Cardiac muscle cell (in vitro differentiated cells and primary cell): ENCODE measurements at places on chromosomes 4 and X.

- no peaks in the 10 kb centered on the region for H3K4me1 ChIP-seq
- no peaks in the 10 kb centered on the region for H3K27me3 ChIP-seq
- no peaks in the 10 kb centered on the region for H3K36me3 ChIP-seq
- no peak overlapping the region for H3K4me3 ChIP-seq
- H3K27ac ChIP-seq = no peak overlapping the region
- no peak for DNase-seq
Observed at GRCh38 chr4:146382194-146382593, 139.5 kb downstream of the SLC10A7 start.

DNA sequence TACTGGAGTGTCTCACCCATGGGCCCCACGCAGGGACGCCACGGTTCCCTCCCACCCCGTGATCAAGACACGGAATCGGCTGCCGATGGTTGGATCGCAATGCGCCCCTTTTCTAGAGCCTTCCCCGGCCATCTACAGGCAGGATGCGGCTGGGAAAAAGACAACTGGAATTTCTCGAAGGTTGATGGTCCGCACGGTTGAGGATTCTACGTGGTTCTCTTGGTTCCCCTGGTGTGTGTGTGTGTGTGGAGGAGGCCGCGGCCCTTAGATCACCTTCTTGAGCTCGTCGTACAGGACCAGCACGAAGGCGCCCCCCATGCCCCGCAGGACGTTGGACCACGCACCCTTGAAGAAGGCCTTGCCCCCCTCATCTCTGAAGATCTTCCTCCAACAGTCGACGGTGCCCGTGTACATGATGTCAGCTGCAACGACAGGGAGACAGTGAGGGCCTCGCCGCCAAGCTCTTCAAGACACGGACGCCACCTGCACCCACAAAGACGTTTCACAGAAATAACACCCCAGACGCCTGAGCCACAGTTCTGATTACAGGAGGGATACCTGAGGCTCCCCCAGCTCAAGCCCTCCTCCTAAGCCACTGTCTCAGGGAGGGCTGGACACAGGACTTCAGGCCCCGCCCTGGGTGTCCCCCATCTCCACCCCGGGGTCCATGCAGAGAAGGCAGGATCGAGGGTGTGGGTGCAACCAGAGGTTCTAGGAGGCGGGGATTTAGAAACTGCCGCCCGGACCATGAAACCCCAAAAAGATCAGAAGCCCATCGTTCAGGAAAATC, 5.4 kb downstream of the SLC25A6 start:
- H3K27ac ChIP-seq = no peak overlapping the region
- no peak overlapping the region for H3K4me3 ChIP-seq
- H3K36me3 ChIP-seq = peaks cover 53% of the 10 kb centered on the region

DNA sequence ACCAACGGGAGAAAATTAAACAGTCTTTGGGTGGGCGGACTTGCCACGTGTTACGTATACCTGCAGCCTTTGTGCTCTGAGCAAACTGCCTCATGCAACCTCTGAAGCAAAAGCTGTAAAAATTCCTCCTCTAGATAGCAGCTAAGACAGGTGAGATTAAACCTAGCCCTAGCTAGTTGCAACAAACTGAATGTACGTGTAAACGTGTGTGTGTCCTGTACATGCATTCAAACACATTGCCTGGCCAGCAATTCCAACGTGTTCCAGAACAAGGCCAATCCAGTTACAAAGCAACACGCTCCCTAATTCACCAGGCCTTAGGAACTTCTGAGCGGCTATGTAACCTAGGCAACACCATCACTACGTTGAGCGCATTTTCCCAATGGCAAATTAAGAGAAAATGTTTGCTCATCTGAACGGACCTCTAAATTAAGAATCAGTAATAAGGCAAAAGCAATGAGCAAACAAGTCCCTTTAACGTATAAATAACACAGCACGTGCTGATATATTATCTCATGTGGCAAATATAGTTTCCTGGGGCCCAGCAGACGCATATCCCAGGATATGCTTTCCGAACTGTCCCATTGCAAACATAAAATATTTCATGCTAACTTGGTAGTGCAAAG, 792 bp downstream of the PPID start:
- H3K36me3 ChIP-seq = peaks cover 27% of the 10 kb centered on the region
- no peaks in the 10 kb centered on the region for H3K27me3 ChIP-seq
- DNase-seq = peak; percentile 38
- H3K4me3 ChIP-seq = peak overlapping the region; percentile 89
- peaks cover 5% of the 10 kb centered on the region for H3K4me1 ChIP-seq

DNA sequence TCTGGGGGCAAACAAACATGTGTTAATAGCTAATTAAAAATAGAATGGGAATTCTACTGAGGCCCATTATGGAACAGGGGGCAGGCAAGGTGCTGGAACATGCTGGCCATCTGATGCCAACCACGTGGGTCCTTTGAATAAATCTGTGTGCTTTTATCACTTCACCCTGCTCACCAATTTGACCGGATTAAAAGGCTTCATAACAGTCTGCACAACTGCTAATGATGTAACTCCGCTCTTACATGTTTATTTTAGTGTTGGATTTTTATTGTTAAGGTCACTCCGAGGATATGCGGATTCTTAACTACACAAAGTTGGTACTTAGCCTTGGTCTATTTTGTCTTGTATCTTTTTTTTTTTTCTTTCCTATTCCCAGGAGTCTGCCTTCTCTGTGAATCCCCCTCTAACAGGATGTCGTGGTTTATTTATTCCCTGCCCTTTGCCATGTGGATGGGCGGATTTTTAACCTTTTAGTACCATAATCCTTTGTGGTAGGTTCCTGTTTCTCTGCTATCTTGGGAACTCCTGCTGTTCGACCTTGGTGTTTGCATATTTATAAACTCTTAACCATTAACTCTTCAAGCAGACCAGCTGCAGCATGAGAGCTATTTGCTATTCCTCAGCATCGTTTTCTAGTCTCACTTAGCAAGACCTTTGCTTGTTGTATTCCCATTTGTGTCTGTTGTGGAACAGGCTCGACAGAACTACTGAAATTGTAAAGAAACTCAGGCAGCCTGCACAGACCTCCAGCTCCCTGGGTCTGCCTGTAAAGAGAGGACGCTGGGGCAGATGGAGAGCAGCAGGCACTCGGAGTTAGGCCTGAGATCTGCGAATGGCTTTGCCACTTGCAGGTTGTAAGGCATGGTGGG, 38.0 kb downstream of the TRIM2 start:
- no peak overlapping the region for H3K27ac ChIP-seq
- DNase-seq = no peak
- no peaks in the 10 kb centered on the region for H3K27me3 ChIP-seq
- H3K4me3 ChIP-seq = no peak overlapping the region
- peaks cover 6% of the 10 kb centered on the region for H3K4me1 ChIP-seq
- H3K36me3 ChIP-seq = no peaks in the 10 kb centered on the region
